ENCODE measurements at places on chromosomes 13 and 19.

DNA sequence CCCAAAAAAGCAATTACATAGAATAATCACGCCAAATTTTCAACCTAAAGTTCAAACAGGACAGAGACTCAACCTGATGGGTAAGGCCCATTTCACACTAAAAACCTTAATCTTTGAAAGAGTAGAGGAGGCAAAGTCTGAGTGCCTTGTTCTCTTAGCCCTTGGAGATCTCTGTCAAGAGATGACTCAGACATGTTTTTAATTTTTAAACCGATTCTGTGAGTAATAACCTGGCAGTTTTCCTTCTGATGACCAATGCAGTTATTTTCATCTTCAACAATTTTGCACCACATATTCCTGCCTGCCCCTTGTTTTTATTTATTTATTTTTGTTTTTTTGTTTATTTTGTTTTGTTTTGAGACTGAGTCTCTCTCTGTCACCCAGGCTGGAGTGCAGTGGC lies 11.5 kb upstream of the TNFSF9 start:
- no peak for DNase-seq

- no peak for DNase-seq
Measured at GRCh38 chr19:36257520-36257876, 42.6 kb downstream of the ZNF146 start.

DNA sequence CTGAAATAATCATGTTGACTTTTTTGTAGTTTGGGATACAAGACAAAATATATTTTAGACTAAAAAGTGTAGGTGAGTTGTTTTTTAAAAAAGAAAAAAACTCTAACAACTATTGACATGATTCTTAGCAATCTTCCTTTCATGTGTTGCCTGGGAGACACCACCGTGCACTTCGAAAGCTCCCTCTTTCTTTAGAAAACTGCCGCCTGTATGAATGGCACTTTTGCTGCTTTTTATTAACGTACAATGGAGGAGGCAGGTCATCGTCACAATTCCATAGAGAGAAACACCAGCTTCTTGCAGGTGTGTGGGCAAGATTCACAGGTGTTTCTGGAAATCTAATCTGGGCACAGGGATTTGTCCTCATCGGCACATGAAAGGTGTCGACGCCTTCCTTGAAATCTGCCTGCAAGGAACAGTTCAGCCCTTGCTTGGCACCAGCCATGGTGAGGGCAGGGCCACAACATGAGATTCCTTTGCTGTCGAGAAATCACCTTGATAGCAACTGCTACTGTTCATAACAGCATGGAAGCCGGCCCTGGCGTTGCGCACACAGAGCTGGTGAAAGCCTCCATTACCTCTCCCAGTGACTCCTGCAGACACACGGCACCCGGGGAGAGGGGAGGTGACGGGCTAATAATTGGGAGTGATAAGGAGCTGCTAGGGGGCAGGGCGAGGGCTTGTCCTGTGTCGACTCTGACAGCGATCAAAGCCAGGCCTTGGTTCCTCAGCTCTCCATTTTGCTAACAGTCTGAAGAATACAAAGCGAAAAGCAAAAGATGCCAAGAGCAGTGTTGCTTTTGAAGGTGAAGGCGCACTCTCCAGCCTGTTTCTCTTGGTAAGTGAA lies 66.5 kb downstream of the EFNB2 start:
- no peak for DNase-seq

GRCh38 chr19:54106716-54107115 lies 4.1 kb downstream of the NDUFA3 start:
- no peak for DNase-seq

- no peak for DNase-seq
Measured at GRCh38 chr19:15934332-15935078, at the start of gene CYP4F11. CYP4F11 (minus strand) TSS chr19:15934529; CDS start chr19:15934408, 121 bp downstream.

GRCh38 chr19:32570081-32570785 lies 10.8 kb upstream of the PDCD5 start:
- DNase-seq, result no peak

- no peak for DNase-seq
Measured at GRCh38 chr13:89925107-89925506, 1422.4 kb upstream of the MIR17HG start.

GRCh38 chr19:8337728-8338127 lies 5.3 kb downstream of the KANK3 start:
- DNase-seq, result no peak

DNA sequence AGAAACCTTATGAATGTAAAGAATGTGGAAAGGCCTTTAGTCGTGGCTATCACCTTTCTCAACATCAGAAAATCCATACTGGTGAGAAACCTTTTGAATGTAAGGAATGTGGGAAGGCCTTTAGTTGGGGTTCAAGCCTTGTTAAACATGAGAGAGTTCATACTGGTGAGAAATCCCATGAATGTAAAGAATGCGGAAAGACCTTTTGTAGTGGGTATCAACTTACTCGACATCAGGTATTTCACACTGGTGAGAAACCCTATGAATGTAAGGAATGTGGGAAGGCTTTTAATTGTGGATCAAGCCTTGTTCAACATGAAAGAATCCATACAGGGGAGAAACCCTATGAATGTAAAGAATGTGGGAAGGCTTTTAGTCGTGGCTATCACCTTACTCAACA lies 20.8 kb downstream of the ZNF283 start:
- DNase-seq, result no peak

DNA sequence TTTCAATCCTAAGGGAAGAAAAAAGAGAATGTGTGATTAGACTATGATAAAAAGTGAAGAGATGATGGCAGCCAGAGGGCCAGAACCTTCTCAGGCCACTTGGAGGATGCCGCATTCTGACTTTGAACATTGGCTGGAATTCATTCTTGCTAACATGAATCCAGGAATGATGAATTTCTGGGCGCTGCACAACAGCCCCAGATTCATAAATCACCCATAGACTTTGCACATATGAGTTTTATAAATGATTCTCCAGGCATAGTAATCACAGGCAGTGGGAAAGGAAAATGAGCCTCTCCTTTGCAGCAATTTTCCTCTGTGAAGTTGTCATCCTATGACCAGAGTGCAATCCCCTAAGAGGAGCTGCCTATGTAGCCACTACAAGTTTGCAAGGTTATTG lies 555.4 kb downstream of the KCTD12 start:
- no peak for DNase-seq

DNA sequence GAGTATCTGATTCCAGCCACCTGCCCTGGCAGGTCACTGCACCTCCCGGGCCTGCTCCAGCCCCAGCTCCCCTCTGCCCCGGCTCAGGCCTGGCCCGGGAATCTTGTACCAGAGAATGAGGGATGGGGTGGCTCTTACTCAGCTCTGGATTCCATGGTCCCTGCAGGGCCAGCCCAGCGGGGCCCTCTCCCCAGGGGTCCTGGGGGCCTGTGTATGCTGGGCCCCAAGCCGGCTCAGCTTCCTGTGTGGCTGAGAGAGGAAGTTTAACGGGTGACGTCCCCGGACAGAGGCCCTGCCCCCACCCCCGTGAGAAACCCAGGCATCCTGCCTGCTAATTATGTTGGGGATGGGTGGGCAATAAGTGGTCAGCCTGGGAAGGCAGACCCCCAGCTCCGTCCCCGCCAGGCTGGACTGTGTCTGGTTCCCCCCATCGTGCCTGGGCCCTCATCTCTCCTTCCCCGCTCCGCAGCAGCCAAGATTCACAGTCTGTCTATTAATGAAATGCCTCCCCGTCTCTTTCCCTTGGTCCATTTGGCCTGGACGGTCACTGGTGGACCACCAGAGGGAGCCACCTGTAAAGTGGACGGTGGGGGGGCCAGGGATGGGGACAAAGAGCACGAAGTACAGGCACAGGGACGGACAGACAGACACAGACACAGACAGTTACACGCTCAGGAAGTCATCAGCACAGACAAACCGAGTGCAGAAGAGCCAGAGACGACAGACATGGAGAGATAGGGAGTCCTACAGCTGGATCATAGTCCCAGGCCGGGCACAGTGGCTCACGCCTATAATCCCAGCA lies at the start of gene DENND1C:
TSS of gene DENND1C (minus strand) at position 247 of the 802 bp plus-strand sequence. CDS start at position 155, 92 bp downstream.
- DNase-seq, result no peak

GRCh38 chr13:65091031-65091430 lies 2139.1 kb downstream of the PCDH9 start:
- no peak for DNase-seq

DNA sequence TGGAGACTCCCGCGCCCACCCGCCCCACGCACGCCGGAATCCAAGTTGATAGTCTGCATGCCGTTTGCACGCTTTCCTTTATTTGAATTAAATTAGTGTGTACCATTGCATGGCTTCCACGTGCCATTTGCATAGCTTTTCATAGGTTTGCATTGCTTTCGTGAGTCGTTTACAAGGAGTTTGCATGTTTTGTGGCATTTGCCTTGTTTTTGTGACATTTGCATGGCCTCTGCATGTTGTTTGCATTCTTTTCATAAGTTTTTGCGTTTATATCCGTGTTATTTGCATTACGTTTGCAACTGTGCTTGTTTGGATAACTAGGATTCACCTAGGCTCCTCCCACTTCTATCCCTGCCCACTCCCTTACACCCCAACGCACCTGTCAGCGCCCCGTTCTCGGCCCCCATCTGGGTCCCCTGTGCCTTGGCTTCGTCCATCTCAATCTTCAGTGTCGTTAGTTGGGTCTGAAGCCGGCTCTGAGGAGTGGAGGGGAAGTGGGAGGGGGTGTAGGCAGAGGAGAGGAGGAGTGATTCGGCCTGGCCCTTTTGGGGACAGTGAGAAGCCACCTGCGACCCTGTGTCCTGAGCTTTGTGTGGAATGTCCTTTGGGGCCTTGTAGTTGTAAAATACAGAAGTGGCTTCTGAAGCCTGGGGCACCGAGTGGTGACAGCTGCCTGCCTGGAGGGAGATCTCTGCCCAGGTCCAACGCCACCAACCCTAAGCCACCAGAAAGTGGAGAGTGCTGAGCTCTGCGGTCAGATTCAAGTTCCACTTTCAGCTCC lies 2.4 kb downstream of the CCDC194 start:
- DNase-seq, result no peak

DNA sequence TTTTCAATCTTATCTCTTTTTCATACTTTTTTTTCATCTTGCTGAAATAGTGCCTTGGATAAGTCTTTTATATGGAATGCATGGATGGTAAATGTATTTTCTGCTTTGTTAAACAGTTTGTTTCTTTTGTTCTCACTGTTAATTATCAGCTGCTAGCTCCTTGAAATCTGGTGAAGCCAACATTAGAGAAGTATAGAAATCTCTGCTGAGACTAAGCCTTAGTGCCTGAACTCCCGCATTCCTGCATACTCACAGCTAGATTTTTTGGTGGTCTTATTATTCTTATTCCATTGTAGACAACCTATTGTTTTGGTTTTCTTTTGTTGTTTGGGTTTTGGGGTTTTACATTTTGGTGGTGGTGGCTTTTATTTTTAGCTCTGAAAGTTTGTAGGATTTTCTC lies 48.4 kb downstream of the DNAJC15 start:
- DNase-seq, result no peak

DNA sequence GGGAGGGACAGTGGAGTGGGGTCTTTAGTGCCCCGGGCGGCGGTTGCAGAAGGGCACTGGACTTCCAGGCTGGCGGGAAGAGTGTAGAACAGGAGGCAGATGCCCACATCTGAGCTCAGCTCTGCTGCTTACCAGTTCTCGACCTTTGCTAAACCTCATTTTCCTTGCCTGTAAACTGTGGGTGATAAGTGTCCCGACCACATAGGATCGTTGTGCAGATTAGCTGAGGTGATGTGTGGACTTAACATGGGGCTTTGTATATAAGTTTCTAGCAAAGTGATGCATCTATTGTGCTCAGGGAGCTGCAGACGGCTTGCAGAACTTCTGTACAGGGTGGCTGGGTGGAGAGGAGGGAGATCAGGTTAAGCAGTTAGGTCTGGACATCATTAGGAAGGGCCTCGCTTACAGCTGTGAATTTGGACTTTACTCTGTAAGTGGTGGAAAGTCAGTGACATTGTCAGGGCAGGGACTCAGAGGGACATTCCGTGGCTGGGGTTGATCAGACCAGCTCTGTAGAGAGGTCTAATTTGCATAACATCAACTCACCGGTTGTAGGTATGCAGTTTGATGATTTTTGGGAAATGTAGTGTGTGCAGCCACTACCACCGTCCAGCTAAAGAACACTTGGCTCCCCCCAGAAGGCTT lies 70.0 kb downstream of the SPATA13 start:
- no peak for DNase-seq

- DNase-seq, result no peak
Measured at GRCh38 chr19:49362929-49363267, 682 bp upstream of the TEAD2 start.

GRCh38 chr19:31339411-31339810 lies 9.8 kb downstream of the TSHZ3 start:
- DNase-seq, result no peak

- no peak for DNase-seq
Measured at GRCh38 chr19:20273951-20274570, 107.0 kb downstream of the ZNF486 start.

GRCh38 chr19:13976446-13976845 lies 24.1 kb downstream of the DCAF15 start:
- no peak for DNase-seq

DNA sequence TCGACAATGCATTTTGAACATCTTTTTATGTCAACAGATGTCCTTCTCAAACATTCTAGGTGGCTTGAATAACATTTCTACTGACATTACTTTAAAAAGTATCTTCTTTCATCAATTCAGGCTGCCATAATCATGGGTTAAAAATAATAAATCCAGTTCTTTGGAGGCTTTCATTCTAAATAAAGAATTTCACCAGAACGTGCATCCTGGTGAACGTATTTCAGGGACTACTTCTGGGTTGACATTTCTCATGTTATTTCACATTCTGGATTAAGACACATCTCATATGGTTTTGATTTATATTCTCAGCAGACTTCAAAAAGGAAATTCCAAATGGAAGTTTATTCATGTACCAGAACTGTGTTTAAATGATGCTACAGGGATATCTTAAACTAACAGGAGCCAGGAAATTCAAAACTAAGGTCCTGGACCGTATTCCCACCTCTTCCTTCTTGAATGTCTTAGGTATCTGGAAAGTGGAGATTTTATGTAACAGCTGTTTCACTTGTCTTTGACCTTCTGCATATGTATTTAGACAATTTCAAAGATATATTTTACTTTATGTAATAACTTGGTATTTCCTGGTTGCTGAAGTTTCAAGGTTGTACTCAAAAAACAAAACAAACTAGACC lies 107.2 kb downstream of the STARD13 start:
- DNase-seq, result no peak

GRCh38 chr19:49950956-49951526 lies 9.9 kb downstream of the SIGLEC11 start:
- DNase-seq, result no peak

- DNase-seq, result no peak
Measured at GRCh38 chr13:59398127-59398526, 765.6 kb downstream of the DIAPH3 start.

DNA sequence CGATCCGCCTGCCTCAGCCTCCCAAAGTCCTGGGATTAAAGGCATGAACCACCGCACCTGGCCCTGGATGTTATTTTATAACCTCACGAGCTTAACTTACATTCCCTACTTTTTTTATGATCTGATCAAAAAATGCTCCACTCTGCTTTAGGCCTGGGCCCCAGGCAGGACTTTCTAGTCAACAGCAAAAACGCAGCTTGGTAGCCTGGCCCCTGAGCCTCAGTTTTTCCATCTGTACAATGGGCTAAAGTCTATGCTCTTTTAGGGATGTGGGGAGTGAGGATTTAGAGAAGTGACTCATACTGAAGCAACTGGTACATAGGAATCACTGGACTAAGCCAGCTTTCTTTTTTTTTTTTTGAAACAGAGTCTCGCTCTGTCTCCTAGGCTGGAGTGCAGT lies 11.9 kb upstream of the PIK3R2 start:
- no peak for DNase-seq

Measured in stimulated activated CD4-positive, alpha-beta T cell treated with anti-CD3 and anti-CD28 coated beads, TNF-alpha, amount 100 ng/mL, for 4 hours (primary cell).